ENCODE measurements at places on chromosomes 2 and 18. TPM values are rescaled to one million over a fixed set of nuclear protein-coding genes. Genes with fewer than 3 reads are reported as not detected.

DNA sequence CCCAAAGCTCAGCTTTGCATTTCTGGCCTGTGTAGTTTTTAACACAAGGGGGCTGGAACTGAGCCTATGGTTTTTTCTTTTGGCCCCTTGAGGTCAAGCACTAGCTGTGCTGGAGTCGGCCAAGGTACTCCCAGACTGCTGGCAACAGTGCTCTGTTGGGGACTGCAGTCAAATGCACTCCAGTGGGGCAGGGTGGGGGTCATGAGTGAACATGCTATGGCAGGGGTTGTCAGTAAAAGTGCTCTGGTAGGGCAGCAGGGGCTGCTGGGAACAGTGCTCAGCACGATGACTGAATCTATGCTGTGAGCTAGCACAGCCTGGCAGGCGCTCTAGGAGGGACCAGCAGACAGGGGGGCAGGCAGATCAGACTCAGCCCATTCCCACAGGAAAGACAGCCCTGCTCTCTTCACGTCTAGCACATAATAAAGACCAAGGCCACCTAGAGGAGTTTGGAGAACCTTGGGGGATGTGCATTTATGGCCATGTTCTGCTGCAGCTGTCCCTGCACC lies 55.0 kb upstream of the CERS6 start:
- DNase-seq = no peak

DNA sequence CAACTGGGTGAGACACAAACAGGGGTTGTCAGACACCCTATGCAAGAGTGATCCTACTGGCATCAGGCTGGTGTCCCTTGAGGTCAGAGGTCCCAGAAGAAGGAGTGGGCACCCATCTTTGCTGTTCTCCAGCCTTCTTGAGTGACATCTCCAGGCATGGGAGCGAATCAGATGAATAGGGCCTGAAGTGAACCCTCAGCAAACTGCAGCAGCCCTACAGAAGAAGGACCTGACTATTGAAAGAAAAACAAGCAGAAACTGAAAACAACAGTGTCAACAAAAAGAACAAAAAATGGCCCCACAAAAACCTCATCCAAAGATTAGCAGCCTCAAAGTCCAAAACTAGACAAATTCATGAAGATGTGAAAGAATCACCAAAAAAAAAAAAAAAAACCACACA lies 1229.7 kb upstream of the CRIM1 start:
- no peak for DNase-seq

The GAREM2 gene
- not detected for polyA plus RNA-seq

DNA sequence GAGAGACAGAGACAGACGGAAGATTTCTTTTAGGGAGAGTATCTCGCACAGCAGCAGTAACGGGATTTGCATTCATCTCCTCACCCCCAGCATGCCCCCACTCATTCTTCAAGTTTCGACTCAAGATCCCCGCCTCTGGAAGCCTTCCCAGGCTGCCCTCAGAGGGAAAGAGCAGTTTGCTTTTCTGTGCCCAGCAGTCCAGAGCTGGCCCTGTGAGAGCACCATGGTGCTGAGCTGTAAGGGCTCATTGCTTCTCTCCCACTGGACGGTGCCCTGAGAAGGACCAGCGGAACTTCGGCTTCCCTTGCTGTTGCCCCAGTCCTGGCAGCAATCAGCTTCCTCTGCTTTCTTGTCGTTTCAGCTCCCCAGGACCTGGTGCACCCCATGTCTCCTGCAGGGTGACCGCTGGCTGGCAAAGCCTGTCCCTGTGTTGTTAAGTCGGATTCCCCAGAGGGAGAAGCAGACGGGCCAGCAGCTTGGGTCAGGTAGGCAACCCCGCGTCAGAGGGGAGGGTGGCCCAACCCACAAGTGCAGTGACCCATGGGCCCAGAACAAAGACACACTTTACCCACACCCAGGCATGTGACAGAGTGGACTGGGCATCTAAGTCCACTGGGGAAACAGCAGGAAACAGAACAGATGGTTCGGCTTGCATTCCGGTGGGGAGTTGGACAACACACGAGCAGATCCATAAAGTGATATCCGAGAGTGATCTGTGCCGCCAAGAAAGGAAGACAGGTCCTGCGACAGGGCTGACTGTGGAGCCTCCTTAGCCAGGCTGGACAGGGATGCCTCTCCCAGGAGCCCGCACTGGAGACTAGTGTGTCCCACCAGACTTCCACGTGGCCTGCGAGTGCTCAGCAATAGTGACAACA lies 36.6 kb downstream of the TMEM177 start:
- no peak for DNase-seq

DNA sequence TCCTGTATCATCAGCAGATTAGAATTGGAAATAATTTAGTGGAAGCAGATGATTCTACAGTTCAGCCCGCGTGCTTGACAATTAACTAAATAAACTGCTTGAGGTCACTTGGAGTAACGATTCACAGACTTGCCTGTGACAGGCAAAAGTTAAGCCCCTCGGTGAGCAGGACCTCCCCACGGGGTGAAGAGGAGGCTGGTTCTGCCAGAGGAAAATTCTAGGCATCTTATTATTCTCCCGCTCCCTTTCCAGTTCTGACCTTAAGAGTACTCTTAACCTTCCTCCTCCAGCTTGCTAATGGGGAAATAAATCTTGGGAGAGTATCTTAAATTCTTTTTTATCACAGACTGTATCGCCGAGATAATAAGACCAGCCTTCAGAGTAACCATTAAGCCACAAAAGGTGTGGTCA lies 169.7 kb upstream of the SMAD2 start:
- DNase-seq = no peak

DNA sequence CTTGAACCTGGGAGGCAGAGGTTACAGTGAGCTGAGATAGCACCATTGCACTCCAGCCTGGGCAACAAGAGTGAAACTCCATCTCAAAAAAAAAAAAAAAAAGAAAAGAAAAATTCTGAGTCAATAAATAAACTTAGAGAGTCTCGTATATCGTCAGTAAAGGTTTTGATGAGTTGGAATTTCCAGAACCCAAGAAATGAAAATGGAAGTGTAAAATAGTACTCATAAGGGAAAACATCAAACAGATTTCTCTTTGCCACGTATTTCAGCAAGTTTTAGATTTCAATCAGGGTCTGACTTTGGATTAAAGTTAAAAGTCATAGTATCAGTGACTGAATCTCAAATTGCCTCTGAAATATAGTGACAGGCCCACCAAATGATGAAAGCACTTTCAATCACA lies 71.4 kb upstream of the SPOPL start:
- DNase-seq = no peak

The LYG2 gene
- polyA plus RNA-seq = not detected

The D2HGDH gene
- 1.1 TPM for polyA plus RNA-seq

GRCh38 chr2:152565884-152566727 lies 151.2 kb downstream of the PRPF40A start:
- DNase-seq = no peak

- DNase-seq = peak; percentile 22
Measured at GRCh38 chr2:37156071-37156856, 516 bp downstream of the EIF2AK2 start.

DNA sequence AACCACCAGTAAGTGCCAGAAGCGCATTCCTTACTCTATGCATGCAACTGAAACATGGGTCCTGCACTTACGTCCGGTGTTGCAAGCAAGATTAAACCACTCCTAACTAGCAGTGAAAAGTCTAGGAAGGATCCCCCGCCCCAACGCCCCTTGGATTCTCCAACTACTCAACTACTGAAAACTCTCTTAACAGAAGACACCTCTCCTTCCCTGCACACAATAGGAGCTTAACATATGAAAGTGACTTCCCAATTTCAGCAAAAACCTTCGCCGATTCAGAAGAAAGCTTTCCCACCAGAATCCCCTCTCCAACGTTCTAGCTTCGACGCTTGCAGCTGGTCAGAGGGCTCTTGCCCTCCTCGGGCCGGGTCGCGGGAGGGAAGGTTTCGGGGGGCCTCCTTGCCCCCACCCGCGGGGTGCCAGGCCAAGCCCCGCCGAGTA lies 578 bp downstream of the IWS1 start:
- DNase-seq = peak; percentile 28

The SERPINB2 gene
- 19.9 TPM for polyA plus RNA-seq

DNA sequence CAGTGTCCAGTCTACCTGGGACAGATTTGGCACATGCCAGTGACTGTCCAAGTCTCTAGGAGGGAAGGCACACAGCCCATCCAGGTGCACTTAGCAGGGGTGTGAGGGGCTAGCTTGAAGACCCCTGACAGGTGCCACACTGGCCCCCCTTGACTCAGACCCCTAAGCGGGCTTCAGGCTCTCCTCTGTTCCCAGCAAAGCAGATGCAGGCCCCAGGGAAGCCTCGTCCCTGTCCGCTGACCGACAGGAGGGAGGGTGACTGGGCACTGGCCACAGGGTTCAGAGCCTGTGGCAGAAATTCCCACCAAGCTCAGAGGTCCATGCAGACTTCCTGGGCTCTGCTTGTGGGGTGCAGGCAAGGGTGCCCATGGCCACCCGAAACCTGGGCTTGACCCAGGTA lies 239.8 kb upstream of the MYT1L start:
- no peak for DNase-seq

DNA sequence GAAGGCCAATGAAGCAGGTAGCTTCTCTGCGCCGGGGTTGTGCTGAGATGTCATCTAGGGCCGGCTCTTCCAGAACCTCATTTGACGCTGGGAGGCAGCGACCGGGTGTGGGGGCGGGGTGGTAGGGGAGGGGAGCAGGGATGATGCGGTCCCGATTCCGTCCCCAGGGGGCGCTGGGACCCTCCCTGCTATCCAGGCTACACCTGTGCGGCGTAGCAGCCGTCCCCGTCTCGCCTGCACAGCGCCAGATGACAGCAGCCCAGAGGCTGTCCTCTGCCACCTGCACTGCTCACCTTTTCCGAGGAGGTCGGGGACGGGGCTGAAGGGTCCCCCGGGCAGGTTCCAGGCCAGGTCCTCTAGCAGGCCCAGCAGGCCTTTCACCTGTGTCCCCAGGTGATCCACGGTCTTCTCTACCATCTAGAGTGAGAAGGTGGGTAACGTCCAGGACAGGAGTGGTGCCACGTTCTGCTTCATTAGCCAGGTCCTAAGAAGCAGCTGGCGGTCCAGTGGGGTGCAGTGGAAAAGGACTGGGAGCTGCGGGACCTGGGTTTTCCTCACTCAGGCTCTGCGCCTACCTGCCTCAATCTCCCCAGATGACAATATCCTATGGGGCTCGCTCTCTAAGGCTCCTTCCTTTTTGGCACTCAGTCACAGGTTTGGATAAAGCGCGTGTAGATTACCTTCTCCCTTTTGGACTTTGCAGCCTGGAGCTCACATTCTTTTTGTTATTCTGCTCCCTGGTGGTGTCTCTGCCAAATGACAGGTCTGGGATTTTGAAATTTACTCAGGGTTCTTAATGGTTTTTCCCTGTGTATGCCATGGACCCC lies 56.0 kb upstream of the RAB6C start:
- DNase-seq = no peak

The SCN1A gene
- not detected for polyA plus RNA-seq

- no peak for DNase-seq
Measured at GRCh38 chr2:170118641-170119040, 59.3 kb upstream of the MYO3B start.

- no peak for DNase-seq
Measured at GRCh38 chr18:39693359-39693758, 2127.8 kb upstream of the CELF4 start.
